CD4-positive, alpha-beta T cell (primary cell): ENCODE measurements at places on chromosomes 13 and 19.

- H3K27ac ChIP-seq = no peak overlapping the region
- no peak overlapping the region for H3K4me3 ChIP-seq
- H3K4me1 ChIP-seq = no peaks in the 10 kb centered on the region
These were observed 162.1 kb upstream of the TMTC4 start for GRCh38 chr13:100836711-100837110.

DNA sequence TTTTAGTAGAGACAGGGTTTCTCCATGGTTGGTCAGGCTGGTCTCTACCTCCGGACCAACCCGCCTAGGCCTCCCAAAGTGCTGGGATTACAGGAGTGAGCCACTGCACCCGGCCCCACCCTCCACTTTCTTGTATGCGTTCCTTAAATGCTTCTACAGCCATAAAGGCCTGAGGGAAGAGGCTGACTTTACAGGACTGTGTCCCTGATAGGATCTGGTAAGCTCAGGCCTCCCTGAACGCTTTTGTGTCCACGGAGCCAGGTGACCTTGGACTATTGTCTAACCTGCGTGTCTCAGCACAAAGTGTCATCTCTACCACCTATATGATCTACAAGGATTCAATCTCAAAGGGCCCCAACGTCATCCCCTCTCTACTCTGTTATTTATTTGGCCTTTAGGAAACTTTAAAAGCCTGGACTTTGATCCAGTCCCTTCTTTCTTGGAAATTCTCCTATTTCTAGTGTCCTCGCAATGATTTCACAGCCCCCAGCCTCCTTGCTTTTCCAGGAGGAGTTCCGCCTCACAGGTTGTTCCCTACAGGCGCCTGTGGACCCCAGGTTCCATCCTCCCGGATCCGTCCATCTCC lies 701 bp downstream of the ZNF552 start:
- no peak for DNase-seq
- peak overlapping the region; percentile 74 for H3K4me3 ChIP-seq
- H3K27me3 ChIP-seq = no peaks in the 10 kb centered on the region
- H3K4me1 ChIP-seq = peaks cover 37% of the 10 kb centered on the region
- peaks cover 19% of the 10 kb centered on the region for H3K36me3 ChIP-seq
- peak overlapping the region; percentile 71 for H3K27ac ChIP-seq

GRCh38 chr13:51003642-51004041 lies 94.1 kb downstream of the RNASEH2B start:
- H3K27ac ChIP-seq = no peak overlapping the region
- no peaks in the 10 kb centered on the region for H3K36me3 ChIP-seq
- no peaks in the 10 kb centered on the region for H3K4me1 ChIP-seq
- no peak for DNase-seq
- no peak overlapping the region for H3K4me3 ChIP-seq
- no peaks in the 10 kb centered on the region for H3K27me3 ChIP-seq

GRCh38 chr13:100892981-100893380 lies 218.4 kb upstream of the TMTC4 start:
- H3K27ac ChIP-seq = no peak overlapping the region
- no peaks in the 10 kb centered on the region for H3K36me3 ChIP-seq
- H3K27me3 ChIP-seq = no peaks in the 10 kb centered on the region
- no peak for DNase-seq

GRCh38 chr19:23393121-23393520 lies 2.1 kb downstream of the ZNF91 start:
- no peak overlapping the region for H3K27ac ChIP-seq
- no peaks in the 10 kb centered on the region for H3K27me3 ChIP-seq
- peaks cover 25% of the 10 kb centered on the region for H3K36me3 ChIP-seq
- DNase-seq = no peak
- peaks cover 33% of the 10 kb centered on the region for H3K4me1 ChIP-seq
- H3K4me3 ChIP-seq = no peak overlapping the region

DNA sequence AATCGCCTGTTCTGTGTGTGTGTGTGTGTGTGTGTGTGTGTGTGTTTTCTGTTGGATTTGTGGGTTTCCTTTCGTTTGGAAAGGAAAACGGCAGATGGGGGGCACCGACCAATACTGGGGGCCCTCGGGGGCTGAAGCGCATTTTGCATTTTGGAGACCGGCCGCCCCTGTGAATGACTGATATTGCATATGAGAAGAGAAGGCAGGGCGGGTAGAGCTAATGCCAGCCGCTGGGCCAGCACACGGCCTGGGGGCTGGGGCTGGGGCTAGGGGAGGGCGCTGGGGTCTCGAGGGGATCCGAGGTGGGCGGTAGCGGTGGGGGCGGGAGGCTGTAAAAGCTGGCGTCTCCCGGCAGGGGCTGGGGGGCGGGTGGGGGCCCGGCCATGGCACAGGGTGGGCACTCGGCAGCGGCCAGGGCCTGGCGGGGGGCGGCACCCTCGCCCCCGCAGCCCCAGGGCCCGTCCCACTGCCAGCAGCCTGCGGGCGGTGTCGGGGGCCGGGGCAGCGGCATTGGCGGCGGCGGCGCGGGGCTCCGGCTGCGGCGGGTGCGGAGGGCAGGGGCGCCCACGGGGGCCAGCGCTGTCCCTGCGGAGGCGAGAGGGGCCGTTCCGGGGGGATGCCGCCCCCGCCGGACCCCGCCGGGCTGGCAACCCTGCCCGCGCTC lies 11.2 kb downstream of the ANO8 start:
- no peak overlapping the region for H3K27ac ChIP-seq
- H3K36me3 ChIP-seq = peaks cover 31% of the 10 kb centered on the region
- H3K4me1 ChIP-seq = peaks cover 12% of the 10 kb centered on the region
- no peak for DNase-seq

DNA sequence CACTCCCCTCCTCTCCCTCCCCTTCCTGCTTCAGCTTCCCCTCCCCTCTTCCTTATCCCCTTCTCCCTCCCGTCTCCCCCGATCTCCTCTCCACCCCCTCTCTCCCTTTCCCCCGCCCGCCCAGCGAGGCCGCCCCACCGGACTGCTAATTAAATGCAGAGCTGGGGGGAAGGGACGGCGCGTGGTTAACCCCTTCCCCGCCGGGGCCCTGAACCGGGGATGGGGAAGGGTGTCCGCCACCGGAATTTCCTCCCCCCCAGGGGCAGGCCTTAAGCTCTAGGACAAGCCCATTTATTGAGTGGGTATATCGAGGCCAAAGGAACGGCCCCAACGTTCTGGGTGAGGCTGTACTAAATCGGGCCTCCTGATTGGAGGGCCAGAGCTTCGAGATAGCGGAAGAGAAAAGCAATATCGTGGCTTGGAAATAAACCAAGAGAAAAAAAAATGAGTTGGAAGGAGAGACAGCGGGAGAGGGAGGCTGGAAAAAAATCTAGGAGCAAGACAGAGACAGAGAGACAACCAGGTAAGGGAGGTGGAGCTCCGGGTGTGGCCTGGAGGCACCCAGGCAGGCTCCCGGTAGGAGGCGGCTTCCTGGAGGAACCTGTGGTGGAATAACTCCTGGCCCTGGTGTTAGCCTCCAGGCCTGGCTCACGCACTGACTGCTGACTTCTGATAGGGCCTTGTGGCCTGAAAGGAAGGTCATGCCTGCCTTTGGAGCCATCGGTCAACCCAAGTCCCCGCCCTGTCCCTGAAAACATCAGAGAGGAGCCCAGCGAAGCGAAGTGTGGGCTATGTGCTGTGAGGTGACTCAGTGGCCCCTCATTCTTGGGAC lies 11.6 kb upstream of the JUND start:
- H3K4me1 ChIP-seq = peaks cover 65% of the 10 kb centered on the region
- no peak for DNase-seq
- peak overlapping the region; percentile 96 for H3K27ac ChIP-seq
- no peaks in the 10 kb centered on the region for H3K36me3 ChIP-seq
- peak overlapping the region; percentile 91 for H3K4me3 ChIP-seq
- H3K27me3 ChIP-seq = no peaks in the 10 kb centered on the region

- H3K4me1 ChIP-seq = no peaks in the 10 kb centered on the region
- H3K27me3 ChIP-seq = no peaks in the 10 kb centered on the region
- H3K27ac ChIP-seq = no peak overlapping the region
- peaks cover 17% of the 10 kb centered on the region for H3K36me3 ChIP-seq
- no peak overlapping the region for H3K4me3 ChIP-seq
- no peak for DNase-seq
These were observed 13.4 kb upstream of the WDR18 start for GRCh38 chr19:970695-971094.

DNA sequence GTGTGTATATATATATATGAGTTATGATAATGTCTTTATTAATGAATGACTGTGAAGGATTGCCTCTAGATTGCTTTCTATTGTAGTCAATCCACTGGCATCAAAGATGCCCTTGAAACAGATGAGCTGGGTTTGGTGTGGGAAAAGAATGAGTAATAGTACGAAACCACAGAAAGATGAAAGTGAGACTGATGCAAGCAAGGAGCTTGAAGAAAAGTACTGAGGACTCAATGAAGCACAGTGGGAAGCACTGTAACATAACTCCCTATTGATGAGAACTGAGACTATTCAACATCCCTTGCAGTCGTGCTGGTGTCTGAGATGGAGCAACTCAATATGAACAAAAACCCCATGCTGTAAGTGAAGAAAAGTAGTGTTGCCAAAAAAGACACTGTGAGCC lies 1794.2 kb downstream of the SLITRK5 start:
- H3K4me1 ChIP-seq = no peaks in the 10 kb centered on the region
- no peak for DNase-seq
- H3K36me3 ChIP-seq = no peaks in the 10 kb centered on the region
- H3K27ac ChIP-seq = no peak overlapping the region
- H3K4me3 ChIP-seq = no peak overlapping the region
- no peaks in the 10 kb centered on the region for H3K27me3 ChIP-seq

- peaks cover 35% of the 10 kb centered on the region for H3K36me3 ChIP-seq
- no peaks in the 10 kb centered on the region for H3K27me3 ChIP-seq
- no peak for DNase-seq
- peak overlapping the region; percentile 22 for H3K27ac ChIP-seq
These were observed 35.6 kb downstream of the RASA3 start for GRCh38 chr13:114096811-114097211.

DNA sequence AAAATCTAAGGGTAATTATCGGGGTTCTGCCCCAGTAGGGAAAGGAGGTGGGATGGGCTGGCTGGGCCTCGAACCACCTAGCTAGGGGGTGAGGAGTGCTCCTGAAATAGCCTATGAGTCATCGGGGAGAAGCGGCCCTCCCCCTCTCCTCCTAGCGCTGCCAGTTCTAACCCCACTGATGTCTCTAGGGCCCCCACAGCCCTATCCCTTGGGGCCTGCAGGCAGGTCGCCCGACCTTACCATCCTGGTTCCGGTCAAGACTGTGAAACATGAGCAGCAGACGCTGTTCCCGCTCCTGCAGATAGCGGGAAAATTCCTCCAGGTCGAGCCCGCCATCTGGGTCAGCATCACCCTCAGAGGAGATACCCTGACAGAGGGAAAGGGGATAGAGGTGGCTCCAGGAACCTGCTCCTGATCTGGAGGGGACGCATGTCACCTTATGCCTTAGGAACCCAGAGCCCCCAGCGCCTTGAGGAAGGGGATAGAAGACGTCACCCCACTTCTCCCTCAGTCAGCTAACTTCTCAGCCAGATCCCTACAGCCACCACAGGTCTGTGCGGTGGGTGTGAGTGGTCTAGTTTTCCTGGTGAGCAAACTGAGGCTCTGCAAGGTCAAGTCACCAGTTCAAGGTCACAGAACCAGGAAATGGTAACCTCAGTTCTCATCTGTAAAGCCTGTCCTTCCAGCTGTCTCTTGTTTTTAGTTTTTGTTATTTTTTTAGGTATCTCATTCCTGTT lies 1.5 kb downstream of the SLC25A23 start:
- no peak overlapping the region for H3K27ac ChIP-seq
- peaks cover 11% of the 10 kb centered on the region for H3K36me3 ChIP-seq
- DNase-seq = no peak
- H3K27me3 ChIP-seq = no peaks in the 10 kb centered on the region
- H3K4me1 ChIP-seq = peaks cover 20% of the 10 kb centered on the region

- H3K36me3 ChIP-seq = no peaks in the 10 kb centered on the region
- no peak overlapping the region for H3K27ac ChIP-seq
- no peaks in the 10 kb centered on the region for H3K27me3 ChIP-seq
These were observed 15.6 kb upstream of the CCNE1 start for GRCh38 chr19:29796173-29796573.

GRCh38 chr13:51818781-51819511 lies 15.0 kb upstream of the DHRS12 start:
- H3K27ac ChIP-seq = peak overlapping the region; percentile 79
- DNase-seq = no peak
- H3K27me3 ChIP-seq = no peaks in the 10 kb centered on the region
- H3K4me3 ChIP-seq = no peak overlapping the region
- peaks cover 14% of the 10 kb centered on the region for H3K36me3 ChIP-seq

GRCh38 chr19:5166262-5166661 lies 174.3 kb downstream of the PTPRS start:
- no peak for DNase-seq
- no peaks in the 10 kb centered on the region for H3K4me1 ChIP-seq
- H3K4me3 ChIP-seq = no peak overlapping the region
- no peak overlapping the region for H3K27ac ChIP-seq
- H3K27me3 ChIP-seq = no peaks in the 10 kb centered on the region

- no peak overlapping the region for H3K27ac ChIP-seq
- H3K36me3 ChIP-seq = no peaks in the 10 kb centered on the region
- no peaks in the 10 kb centered on the region for H3K4me1 ChIP-seq
- no peak for DNase-seq
These were observed 28.5 kb upstream of the CEACAM20 start for GRCh38 chr19:44557933-44558332.

DNA sequence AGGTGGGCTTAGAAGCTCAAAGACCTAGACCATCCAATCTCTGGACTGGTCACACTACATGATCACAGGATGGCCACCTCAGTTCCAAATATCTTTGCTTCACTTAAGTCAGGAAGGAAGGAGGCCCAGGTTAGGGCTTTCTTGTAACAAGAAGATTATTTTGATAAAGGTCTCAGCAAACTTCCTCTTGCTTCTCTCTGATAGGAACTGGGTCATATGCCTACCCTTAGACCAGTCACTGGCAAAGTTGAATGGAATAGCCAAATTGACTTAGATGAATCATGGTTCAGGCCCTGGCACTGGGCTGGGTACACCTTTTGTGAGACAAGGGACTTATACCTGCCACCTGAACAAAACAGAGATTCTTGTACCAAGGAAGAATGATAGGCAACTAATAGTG lies 11.0 kb downstream of the FRY start:
- H3K27ac ChIP-seq = no peak overlapping the region
- H3K27me3 ChIP-seq = no peaks in the 10 kb centered on the region
- H3K36me3 ChIP-seq = no peaks in the 10 kb centered on the region
- no peak overlapping the region for H3K4me3 ChIP-seq
- H3K4me1 ChIP-seq = peaks cover 17% of the 10 kb centered on the region

DNA sequence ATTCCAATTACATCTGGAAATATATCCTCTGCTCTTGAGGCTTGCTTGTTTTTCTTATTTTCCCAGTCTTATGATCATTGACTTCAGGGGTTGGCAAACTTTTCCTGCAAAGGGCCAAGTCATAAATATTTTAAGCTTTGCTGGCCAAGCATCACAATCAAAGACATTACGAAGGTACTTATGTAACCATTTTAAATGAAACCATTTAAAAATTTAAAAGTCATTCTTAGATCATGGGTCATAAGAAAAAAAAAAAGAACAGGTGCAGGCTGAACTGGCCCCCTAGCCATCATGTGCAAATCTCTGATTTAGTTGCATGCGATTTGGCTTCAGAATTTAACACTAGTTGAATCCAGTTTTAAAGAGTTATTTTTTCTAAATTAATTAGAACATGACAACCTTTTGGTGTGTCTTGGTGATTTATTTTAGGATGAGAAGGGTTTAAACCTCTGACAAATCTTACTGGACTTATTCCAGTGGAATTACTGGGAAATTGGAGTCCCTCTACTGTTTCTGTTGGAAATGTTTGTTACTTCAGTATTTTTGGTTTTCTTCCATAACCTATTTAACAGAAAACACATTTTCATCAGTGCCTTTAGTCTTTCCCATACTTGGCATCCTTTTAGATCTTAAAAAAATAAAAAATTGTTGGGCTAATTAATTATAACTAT lies 148.1 kb downstream of the NHLRC3 start:
- no peak overlapping the region for H3K27ac ChIP-seq
- H3K4me1 ChIP-seq = no peaks in the 10 kb centered on the region
- H3K4me3 ChIP-seq = no peak overlapping the region
- no peaks in the 10 kb centered on the region for H3K36me3 ChIP-seq
- H3K27me3 ChIP-seq = no peaks in the 10 kb centered on the region
- DNase-seq = no peak
